ENCODE measurements at places on chromosomes 12 and 14.

DNA sequence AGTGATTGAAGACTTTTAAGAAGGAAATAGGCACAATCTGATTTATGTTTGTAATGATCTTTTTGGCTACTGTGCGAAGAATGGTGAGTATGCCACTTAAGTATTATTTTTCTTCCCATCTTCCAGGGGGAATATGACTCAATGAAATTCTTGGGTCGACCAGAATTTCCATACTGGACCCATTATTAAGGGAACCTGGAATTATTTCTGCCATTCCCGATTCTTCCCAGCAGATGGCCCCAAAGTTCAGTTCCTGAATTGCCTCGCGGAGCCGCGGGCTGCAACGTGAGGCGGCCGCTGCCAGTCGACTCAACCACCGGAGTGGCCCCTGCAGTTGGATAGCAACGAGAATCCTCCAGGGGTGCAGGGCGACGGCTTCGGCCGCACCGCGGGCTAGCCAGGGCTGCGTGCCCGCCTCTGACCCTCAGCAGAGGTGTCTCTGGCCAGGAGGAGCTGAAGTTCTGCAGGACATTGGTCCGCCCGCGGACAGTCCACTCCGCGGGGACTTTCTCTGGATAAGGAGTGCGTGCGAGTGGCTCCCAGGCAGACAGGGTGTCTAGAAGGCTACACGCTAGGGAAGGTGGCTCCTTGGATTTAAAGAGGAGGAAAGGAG lies 628 bp upstream of the TSHR start:
- DNase-seq = peak; percentile 73

DNA sequence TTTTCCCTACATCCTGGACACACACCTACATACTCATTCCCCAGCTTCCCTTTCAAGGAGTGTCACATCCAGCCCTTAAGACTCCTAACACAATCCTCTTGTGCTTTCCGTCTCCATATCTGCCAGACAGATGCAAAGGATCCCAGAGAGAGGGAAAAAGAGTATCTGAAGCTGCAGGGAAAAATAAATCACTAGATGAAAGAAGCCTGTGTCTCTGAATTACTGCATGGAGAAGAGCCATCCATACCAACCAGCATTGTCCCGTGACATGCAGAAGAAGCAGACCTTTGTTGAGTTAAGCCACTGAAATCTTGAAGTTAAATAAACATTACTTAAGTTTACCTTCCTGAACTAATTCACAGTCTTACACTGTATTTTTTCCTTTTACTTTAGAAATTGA lies 54.6 kb downstream of the GTF2A1 start:
- DNase-seq = no peak

- no peak for DNase-seq
Observed at GRCh38 chr12:93802293-93802692, 125.1 kb downstream of the CRADD start.

DNA sequence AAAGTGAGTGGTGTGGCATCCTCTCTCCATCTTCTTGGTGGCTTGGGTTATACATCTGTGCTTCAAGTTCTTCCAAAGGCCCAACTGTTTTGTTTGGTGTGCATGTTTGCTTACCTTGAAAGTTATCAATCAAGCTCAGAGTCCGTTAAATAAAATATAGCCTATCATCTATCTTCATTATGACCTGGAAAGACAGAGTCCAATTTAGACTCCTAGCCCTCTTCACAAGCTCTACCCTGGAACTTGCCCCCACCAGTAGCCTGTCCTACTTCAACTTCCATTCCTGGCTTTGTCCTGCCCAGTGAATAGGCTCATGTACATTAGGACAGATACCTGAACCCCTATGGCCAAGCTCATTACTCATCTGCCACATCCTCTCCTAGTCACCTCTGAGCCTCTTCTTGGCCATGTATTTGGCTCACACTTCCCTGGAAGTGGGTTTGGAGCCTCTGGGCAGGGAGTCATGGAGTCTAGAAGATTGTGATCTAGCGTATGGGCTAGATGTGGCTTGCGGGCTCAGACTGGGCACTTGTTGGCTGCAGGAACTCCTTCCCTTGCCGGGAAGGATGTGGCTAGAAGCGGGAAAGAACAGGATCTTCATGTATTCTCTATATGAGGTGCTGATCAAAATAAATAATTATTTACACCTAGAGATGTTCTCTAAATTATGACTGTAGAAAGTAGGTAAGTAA lies 6.4 kb upstream of the SSTR1 start:
- no peak for DNase-seq

- peak; percentile 21 for DNase-seq
Observed at GRCh38 chr12:31876568-31877424, 82.4 kb upstream of the RESF1 start.

DNA sequence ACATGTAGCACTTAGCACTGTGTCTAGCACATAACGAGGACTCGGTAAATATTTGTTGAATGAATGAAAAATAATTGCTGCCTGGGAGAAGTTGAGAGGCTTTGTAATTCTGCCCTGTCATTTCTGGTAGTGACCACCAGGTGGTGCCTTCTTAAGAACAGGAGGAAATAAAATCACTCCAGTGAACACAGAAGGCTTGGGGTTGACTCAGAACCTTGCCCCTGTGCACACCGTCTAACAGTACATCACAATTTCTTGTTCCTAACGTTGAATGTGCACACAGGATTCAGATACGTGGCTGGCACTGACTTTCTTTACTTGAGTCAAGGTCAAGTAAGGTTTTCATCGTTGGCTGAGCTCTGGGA lies 91.8 kb downstream of the RGS6 start:
- peak; percentile 20 for DNase-seq

GRCh38 chr12:80864046-80864735 lies 73.5 kb downstream of the LIN7A start:
- no peak for DNase-seq

DNA sequence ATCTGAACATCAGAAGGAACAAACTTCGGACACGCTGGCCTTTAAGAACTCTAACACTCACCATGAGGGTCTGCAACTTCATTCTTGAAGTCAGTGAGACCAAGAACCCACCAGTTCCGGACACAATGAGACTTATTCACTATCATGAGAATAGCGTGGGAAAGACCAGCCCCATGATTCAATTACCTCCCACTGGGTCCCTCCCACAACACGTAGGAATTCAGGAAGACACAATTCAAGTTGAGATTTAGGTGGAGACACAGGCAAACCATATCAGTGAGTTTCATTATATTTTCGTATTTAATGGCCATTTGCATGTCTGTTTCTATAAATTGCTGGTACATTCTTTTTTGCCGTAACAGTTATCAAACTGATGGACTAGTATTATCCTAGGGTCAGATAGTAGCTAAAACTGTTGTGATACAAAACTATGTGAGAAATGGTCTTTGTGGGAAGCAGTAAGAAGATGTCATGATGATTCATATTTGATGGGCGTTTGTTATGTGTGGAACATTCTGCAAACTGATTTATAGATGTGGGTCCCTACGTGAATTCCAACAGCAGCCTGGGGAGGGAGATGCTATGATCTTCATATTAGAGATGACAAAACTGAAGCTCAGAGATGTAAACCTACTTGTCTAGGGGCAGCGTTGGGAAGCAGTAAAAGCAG lies 282.4 kb upstream of the TMEM132C start:
- no peak for DNase-seq

DNA sequence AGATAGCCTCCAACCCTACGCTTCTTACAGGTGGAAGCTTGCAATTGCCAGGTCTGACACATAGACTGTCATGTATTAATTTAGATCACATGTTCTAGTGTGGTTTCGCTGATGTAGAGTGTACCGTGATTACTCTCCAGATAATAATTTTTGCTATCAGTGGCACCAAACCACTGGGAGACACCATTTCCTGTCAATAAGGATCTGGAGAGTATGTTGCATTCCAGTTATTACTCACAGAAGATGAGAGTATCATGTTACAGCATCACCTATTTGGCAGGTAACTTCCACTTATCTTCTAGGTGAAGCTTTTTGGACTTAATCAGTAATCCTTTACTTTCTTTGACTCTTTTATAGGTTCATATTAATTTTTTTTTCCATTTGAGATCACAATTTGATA lies 147.2 kb downstream of the HELB start:
- no peak for DNase-seq

GRCh38 chr14:104561124-104561557 lies 18.4 kb upstream of the C14orf180 start:
- no peak for DNase-seq

- no peak for DNase-seq
Observed at GRCh38 chr12:44098786-44099185, 262.9 kb downstream of the TMEM117 start.

DNA sequence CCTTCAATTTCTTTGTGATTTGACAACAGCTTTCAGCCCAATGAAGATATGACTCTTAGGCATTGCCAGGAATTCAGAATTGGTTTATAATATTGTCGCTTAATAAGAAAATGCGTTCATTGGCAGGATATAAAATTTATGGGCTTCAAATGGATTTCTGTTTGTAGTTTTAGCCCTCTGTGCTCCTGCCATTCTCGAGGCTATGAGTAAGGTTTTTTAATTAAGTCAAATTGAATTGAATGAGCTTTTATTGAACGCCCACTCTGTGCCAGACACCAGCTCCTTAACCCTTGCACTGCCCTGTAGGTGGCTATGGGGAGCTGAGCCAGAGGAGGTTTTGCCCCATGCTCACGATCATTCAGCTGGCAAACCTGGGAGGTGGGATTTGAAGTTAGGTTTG lies 115.1 kb downstream of the SLC25A47 start:
- no peak for DNase-seq

DNA sequence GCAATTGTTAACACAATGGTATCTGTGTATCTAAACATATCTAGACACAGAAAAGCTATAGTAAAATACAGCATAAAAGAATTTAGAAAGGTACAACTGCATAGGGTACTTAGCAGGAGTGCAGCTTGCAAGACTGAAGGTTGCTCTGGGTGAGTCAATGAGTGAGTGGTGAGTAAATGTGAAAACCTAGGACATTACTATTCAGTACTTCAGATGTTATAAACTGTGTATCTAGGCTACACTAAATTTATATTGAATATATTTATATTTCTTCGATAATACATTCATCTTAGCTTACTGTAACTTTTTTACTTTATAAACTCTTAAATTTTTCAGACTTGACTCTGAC lies 409.0 kb upstream of the DCN start:
- DNase-seq = no peak

DNA sequence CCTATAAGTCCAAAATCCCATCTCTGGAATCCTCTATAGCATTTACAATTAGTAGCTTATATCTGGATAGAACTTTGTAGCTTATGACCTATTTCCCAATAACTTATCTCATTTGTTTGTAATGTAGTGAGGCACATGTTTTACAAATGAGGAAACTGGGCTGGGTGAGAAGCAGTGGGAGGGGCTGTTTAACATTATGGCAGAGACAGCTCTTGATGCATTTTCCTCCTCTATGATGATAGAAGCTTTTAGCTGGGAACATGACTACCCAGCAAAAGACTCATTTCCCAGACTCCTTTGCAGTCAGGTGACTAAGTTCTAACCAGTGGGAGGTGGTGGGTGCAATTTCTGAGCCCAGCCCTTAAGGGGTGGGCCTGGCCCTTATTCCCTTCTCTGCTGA lies 179.7 kb downstream of the TTC8 start:
- no peak for DNase-seq

DNA sequence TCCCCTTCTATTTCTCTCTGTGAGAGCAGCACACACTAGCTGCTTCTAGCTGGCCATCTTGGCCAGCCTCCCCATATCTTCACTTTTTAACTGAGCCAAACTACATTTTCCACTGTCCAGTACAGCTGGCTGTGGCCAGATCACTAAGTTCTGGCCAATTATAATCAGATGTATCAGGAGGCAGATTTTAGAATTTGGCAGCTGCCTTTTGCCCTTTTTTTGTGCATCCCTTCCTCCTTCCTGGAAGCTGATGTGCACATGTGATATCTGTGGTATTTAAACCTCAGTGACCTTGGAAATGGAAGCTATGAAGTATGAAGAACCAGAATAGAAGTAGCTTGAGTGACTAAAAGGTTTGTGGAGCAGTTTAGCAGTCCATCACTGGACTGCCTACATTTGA lies 49.8 kb upstream of the ANO6 start:
- DNase-seq = no peak

GRCh38 chr12:38501991-38502390 lies 185.4 kb downstream of the ALG10B start:
- DNase-seq = no peak

DNA sequence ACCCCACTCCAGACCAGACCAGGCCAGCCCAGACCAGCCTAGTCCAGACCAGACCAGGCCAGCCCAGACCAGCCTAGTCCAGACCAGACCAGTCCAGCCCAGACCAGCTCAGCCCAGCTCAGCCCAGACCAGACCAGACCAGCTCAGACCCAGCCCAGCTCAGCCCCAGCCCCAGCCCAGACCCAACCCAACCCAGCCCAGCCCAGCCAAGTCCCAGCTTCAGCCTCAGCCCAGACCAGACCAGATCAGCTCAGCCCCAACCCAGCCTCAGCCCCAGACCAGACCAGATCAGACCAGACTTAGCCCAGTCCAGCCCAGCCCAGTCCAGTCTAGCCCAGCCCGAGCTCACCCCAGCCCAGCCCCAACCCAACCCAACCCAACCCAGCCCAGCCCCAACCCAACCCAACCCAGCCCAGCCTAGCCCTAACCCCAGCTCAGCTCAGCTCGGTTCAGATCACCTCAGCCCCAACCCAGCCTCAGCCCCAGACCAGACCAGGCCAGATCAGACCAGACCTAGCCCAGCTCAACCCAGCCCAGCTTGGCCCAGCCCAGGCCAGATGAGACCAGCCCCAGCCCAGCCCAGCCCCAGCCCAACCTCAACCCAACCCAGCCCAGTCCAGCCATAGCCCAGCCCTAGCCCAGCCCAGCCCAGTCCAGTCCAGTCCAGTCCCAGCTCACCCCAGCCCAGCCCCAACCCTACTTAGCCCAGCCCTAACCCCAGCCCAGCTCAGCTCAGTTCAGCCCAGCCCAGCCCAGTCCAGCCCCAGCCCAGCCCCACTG lies 204.7 kb downstream of the BCL11B start:
- DNase-seq = no peak

DNA sequence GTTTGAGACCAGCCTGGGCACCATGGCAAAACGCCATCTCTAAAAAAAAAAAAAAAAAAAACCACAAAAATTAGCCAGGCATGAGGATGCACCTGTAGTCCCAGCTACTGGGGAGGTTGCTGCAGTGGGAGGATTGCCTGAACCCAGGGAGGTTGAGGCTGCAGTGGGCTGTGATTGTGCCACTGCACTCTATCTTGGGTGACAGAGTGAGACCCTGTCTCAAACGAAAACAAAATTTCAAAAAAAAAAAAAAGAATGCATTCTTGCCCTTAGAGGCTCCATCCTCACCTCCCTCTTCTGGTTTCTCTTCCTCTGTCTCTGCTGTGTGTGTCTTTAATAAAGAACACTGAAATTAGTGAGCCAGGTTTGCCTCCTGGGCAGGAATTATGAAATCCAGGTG lies 107.8 kb downstream of the VCPKMT start:
- no peak for DNase-seq

Measured in K562 (cell line).